ENCODE measurements at places on chromosomes 12 and 14.

DNA sequence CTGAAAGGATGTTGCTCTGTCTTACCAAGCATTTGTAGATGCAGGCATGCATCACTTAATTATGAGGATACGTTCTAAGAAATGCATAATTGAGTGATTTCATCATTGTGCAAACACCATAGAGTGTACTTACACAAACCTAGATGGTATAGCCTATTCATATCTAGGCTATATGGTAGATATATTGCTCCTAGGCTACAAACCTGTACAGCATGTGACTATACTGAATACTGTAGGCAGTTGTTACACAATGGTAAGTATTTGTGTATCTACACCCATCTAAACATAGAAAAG, 75.9 kb downstream of the IFT81 start:
- no peak for DNase-seq

GRCh38 chr12:97308576-97309198, 153.9 kb upstream of the RMST start:
- peak; percentile 62 for DNase-seq

DNA sequence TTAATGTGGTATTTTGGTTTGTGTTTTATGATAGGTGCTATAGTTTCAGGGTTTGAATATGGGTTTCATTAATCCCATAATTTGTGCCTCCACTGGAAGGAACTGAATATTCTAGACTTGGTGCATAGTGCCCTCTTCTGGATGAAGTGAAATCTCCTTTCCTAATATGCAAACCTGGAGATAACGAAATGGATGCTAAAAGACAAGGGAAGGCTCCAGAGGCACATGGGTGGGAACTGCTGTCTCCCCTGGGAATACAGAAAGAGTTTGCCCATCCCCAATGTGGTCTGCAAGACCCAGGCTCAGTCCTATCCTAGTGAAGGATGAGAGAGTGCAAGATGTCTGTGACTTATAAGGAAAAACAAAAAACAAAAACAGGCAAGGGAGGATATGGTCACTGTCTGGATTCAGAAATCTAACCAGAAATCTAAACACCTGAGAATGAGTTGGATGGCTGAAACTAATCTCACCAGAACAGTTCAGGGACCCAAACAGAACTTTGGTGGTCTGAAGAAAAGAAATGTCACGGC, 142.3 kb upstream of the TMPO start:
- DNase-seq = peak; percentile 56

DNA sequence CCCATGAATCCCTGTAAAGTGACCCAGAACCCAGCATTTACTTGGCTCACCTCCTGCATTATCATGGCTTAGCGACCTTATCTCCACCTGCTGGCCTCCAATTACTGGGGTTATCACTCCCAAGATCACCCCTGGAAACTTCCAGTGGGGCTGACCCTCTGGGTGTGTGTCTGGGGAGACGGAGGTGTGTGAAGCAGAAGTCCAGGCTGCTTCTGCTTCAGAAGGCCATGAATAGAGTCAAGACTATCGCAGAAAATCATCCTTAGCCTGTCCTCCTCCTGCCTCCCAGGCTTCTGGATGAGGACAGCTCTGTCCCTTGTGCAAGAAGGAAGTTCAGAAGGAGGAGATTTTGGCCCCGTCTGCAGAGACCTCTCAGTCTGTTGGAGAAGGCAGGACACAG, 408 bp upstream of the KRT72 start:
- no peak for DNase-seq

- DNase-seq = no peak
Measured at GRCh38 chr12:108623577-108623976, 10.1 kb downstream of the SELPLG start.

DNA sequence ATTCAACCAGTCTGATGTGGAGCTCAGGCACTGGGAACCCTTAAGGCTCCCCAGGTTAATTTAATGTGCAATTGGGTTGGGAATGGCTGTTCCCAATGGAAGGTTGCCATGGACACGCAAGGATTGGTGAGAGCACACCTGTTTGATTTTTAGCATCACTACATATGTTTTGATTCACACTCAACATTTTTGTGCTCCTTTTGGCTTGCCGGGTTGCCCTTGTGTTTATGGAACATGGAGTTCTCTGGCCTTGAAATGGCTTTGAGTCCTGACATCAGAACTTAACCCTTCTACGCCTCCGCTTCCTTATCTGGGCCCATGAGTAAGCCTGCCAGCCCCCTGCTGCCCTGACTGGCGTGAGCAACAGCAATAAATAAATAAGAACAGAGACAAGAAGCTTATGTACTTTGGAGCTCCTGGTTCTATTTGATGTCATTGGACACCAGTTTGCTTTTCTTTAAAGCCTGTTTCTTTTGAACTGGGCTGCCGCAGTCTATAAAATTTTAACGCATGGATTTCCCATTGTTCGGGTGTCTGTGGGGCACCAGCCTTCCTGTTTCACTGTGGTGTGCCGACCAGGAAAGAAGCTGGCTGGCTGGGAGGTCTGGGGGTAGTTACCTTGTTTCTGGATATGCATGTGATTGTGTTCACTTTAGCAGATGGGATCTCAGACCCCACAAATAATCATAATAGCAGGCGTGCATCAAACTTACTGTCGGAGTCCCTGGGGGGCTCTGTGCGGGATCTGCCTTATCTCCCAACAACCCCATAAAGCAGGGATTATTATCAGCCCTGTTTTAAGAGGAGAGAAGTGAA, 27.8 kb downstream of the TBX3 start:
- peak; percentile 93 for DNase-seq

DNA sequence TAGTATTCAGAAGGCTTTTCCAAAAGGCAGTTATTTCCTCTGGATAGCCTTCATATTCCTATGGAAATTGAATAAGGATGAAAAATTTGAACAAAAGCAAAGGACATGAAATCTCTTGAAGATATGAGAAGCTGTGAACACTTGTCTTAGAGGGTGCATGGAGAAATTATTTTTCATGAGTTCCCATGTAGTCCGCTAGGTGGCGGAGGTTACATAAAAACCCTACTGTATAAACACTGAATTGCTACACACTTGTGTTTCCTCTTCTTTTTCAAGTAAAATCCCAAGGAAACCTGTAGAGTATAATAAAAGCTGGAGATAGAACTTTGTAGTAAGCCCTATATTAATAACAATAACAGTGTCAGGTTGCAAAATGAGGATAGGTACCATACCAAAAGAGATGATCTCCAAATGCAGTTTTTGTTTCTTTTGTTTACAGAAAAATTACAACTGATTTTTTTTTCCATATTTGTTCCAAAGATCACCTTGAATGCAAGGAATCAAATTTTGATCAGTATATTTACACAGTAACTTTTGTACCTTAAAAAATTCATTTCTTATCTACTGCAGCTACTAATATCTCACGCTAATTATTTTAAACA, 37.8 kb upstream of the OR4E1 start:
- DNase-seq = peak; percentile 61

GRCh38 chr14:57029620-57030253, 219.5 kb upstream of the OTX2 start:
- no peak for DNase-seq

GRCh38 chr12:75322464-75322863, 7.7 kb downstream of the CAPS2 start:
- DNase-seq = peak; percentile 25

GRCh38 chr12:9925705-9926393, 6.3 kb downstream of the CLEC2A start:
- peak; percentile 49 for DNase-seq

DNA sequence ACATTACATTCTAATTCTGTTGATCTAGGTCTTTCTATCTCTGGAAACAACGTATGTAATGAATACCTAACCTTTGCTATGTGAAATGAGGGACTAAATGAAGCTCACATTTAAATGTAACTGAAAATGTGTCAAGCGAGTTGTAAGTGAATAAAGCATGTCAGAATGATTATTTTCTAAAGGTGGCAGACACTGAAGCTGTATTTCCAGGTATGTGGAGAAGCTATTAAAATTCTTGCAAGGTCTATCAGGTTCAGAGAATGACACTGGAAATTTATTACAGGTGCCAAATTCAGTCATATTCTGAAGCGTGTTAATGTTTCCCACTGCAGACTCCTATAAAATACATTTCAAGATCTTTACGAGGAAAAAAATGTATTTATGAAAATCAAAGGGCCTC, 641.4 kb downstream of the RPS29 start:
- no peak for DNase-seq

DNA sequence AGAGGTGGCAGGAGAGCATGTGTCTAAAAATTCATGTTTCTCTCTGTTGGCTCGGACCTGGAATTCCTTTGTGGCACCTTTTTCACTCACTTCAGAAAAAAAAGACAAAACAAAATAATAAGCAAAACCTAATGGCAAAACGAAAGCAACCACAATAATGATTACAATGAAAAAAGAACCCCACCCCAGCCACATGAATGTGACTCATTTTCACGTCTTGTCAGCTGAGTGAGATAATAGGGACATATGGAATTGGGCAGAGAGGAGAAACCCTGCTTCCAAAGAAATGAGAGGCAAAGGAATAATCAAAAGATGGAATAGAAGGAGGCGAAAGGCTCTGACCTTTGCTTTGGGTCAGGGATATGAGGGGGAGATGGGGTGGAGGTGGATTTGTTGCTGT, 143.4 kb downstream of the SLC8A3 start:
- no peak for DNase-seq

GRCh38 chr12:125187780-125188741, 122.8 kb downstream of the AACS start:
- DNase-seq = peak; percentile 20

GRCh38 chr12:49559011-49559675, 8.8 kb downstream of the MCRS1 start:
- DNase-seq = no peak

DNA sequence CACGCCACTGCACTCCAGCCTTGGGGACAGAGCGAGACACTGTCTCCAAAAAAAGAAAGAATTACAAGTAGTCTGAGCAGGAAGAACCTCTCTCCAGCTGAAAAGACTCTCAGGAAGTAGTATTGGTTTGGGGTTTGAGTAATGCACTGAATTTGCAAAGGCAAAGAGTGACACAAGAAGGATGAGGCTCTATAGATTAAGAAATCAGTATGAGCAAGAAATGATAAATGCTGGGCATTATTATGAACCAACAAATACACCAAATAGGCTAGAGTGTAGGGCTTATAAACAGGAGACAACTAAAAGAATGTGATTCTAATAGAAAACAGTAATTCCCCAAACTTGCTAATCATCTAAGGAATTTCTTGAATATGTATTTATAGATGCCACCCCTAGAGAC, 2.6 kb upstream of the SLC35E3 start:
- no peak for DNase-seq

- no peak for DNase-seq
Measured at GRCh38 chr14:91669867-91670266, 62.0 kb downstream of the CATSPERB start.

DNA sequence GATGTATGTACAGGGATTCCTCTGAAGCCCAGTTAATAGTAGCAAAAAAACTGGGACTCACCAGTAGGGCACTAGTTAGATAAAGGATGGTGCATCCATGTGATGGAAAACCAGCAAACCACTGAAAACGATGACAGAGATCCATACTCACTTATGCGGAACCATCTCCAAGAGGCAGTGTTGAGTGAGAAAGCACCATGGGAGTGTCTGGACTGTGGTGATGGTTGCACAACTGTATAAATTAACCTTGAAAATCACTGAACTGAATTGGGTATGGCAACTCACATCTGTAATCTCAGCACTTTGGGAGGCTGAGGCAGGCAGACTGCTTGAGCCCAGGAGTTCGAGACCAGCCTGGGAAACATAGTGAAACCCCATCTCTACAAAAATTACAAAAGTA, 53.6 kb upstream of the ZFP36L1 start:
- no peak for DNase-seq
